D341Med (cell line): ENCODE measurements at places on chromosomes 6 and 20.

DNA sequence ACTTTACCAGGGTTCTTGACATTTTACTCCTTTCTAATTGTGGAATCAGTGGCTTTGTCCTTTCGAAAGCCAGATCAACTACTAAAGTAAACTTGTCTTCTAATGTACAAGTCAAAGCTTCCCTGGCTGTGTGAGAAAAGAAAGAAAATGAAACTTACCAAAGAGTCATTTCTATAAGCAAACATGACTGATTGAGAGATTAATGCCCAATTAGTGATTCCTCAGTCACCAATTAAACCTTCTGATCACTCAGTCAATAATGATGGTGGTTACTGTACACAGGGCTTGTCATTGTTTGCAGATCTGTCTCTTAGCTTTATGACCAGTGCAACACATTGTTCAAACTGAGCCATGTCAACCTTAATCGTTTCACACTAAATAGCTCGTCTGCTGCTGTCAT, 1168.4 kb upstream of the CITED2 start:
- DNase-seq = no peak

GRCh38 chr6:53544470-53545308, at the start of gene GCLC:
Gene GCLC (minus strand): TSS chr6:53545101. CDS start chr6:53544645, 456 bp downstream.
- DNase-seq = peak; percentile 94

- no peak for DNase-seq
Observed at GRCh38 chr6:169830876-169831275, 79.5 kb downstream of the ERMARD start.

DNA sequence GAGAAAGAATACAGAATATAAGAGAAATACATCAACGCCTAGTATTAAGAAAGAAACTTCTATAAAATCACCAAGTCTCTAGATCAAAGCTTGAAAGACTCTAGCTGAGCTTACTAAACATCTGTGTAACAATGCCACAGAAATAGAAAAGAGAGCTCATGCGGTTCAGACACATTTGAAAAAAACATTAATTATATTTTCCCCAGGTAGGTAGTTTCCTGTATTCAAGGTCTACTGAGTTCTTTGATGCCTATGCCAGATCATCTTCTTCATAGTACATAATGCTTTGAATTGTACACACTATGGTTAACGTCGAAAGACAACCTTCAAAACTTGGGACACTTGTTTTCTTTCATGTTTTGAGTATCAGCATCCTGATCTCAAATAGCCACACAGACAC, 11.3 kb downstream of the MOXD1 start:
- no peak for DNase-seq

- DNase-seq = no peak
Observed at GRCh38 chr6:154234019-154234772, 122.4 kb downstream of the IPCEF1 start.

GRCh38 chr6:4437342-4437741, 302.0 kb upstream of the ECI2 start:
- no peak for DNase-seq

GRCh38 chr20:44849703-44850102, 35.8 kb upstream of the YWHAB start:
- no peak for DNase-seq

DNA sequence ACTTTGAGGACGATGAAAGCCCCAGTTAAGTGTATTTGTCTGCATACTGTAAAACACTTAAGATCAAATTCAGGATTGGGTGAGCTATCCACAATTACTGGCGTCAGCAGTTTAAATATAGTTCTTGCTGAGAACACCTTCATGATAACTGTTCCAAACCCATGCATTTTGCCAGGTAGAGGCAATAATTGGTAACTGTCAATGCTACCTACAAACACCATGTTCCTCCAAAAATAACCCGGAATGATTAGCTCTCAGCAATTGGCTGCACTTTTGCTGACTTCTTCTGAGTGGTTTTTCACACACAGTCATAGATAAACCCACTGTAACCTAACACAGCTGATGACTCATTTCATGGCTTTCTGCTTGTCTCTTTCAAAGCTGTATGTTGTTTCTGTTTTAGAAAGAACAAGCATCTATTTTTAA, 1358.6 kb upstream of the GJE1 start:
- DNase-seq = no peak

GRCh38 chr6:129684903-129685661, 24.9 kb downstream of the ARHGAP18 start:
- DNase-seq = no peak
